Right lobe of liver (tissue), 6 donors: ENCODE measurements at places on chromosomes 3 and 15.

DNA sequence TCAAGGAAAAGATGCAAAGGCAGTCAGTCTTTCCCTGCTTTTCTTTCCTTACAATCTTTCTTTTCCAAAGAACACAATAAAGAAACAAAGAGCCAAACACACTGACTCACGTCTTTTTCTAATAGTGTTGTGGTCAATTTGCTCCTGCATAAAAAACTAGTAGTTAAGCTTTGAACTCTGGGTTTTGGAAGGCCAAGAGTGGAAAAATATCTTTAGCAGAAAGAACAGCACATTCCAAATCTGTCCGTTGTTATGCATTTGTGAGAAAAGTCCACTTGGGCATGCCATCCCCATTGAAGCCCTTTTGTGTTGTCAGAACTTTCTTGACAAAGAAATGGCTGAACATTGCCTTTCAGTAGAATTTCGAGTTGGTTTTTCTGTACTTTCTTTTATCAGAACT, 18.2 kb downstream of the COL8A1 start:
- no peak for DNase-seq

DNA sequence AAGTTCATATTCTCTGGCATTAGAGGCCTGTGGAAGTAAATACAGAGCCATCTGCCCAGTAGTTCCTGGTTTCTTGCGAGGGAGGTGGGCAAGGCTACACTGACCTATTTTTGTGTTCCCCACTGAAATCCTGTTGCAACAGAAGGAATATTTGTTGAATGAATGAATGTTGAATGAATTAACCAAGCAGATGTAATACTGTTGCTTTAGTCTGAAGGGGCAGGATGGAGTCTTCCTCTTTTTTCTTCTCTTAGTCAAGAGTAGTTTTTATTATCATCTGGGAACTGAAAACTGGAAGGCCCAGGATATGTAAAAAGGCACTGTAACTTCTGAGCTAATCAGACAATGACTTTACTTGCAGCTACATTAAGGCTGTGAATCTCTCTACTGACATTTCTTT, 17.1 kb downstream of the BLOC1S6 start:
- no peak for DNase-seq

- no peak for DNase-seq
These were observed 614 bp upstream of the MINDY2 start for GRCh38 chr15:58770519-58770856.

- no peak for DNase-seq
These were observed 243.2 kb downstream of the UBE2E2 start for GRCh38 chr3:23446301-23446700.

DNA sequence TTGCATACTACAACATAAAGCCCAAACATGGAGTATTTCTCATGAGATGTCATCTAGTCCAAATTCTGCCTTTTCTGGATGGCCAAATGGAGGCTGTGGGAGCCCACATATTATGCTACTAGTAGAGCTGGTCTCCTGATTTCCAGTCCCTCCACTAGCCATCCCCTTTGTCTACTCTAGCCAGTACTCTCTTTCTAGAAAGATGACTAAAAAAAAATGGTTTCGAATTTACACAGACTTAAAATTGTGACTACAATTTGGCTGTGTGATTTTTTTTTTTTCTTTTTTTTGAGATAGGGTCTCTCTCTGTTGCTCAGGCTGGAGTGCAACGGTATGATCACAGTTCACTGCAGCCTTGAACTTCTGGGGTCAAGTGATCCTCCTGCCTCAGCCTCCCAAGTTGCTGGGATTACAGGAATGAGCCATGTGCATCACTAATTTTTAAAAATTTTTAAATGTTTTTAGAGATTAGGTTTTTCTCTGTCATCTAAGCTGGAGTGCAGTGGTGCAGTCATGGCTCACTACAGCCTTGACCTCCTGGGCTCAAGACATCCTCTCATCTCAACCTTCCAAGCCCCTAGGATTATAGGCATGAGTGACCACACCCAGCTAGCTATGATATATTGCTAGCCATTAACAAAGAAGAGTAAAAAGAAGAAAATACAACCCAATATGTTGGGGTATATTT, 273.9 kb downstream of the ADAMTSL3 start:
- no peak for DNase-seq

GRCh38 chr3:82229397-82229796, 468.0 kb upstream of the GBE1 start:
- DNase-seq: no peak

DNA sequence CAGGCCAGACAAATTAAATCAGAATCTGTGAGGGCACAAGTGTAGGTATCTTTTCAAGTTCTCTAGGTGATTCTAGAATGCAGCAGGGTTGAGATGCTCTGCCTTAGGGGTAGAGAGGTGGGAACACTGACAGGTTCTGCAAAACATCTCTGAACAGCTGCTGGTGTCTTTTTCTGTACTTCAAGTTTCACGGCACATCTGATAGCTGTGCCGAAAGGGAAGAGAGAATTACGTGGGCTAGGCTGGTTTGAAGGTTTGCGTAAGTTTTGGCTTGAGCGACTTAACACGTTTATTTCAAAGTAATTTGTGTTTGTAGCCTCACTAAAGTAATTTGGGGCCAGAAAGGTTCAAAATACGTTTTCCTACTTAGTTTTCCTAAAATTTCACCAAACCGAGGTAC, 22.5 kb downstream of the PXK start:
- DNase-seq: no peak

DNA sequence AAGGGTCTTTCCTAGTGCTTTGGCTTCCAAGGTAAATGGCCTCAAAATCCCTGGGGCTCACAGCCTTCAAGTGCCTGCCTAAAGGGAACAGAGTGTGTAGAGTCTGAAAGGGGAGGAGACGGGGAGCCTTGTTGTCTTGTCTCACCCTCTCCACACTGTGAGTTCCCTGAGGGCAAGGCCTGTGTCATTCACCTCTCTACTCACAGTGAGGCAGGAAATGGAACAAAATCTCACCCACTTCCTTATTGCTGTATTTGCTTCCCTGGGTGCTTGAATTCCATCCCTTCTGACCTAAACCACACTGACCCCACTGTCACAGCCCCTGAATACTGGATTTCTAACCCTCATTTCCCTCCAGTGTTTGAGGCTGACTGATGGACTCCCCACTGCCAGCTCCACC, 197.5 kb downstream of the EPHB1 start:
- DNase-seq: no peak

DNA sequence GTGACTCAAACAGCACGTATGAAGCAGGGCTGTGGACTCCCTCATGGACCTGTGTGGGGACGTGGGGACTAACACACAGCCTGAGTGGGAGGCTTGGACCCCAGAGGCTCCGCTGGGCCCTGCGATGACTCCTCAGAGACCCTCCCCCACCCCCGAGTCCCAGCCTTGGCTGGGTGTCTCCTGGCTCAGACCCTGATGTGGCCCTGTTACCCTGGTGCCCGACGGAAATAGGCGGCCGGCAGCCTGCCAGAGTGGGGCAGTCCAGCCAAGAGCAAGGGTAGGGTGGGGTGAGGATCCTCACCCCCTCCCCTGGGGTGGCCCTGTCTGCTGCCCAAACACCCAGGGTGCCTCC, 15.3 kb downstream of the TNK2 start:
- peak; percentile 62 for DNase-seq

DNA sequence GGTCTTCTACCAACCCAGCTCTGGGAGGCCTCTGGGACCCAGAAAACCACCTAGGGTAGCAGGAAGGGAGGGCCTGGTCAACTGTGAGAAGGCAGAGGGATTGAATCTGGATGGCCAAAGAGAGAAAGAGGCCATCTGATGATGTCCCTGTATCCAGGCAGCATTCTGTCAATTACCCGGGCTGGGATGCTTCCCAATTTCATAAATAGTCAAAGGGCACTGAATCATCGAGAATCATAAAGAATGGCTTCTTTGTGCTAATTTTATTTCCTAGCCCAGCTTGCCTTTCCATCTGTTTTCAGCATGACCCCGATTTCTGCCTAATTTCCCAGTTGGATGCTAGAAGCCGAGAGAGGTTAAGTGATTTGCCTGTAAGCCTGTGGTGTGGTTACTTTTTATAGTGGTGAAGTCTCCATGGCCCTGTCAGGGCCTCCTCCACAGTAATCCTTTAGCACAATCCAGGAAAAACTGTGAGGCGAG, 129.2 kb downstream of the FAM43A start:
- no peak for DNase-seq

GRCh38 chr3:128569756-128570155, 76.8 kb upstream of the GATA2 start:
- DNase-seq: no peak
